ENCODE measurements at places on chromosomes 16 and 17. TPM values are rescaled to one million over a fixed set of nuclear protein-coding genes. Genes with fewer than 3 reads are reported as not detected.

DNA sequence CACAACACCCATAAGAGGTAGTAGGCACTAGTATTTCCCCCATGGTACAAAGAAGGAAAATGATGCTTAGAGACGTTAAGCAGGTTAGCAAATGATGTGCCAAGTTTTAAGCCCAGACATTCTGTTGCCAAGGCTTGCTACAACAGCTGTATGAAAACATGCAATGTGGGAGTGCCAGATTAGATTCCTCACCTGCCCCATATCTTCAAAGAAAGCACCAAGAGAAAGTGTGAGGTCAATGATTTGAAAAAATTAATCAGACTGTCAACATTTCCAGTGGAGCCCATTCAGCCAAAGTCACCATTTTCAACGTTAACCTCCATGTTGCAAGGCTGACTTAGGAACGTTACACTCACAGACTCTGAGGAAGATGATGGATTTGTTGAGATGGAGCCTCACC is 61.5 kb downstream of the PCTP start:
- no peak for DNase-seq
- H3K27ac ChIP-seq, result no peak overlapping the region
- no peaks in the 10 kb centered on the region for H3K4me1 ChIP-seq
- no peak overlapping the region for H3K4me3 ChIP-seq
- H3K36me3 ChIP-seq, result no peaks in the 10 kb centered on the region
- no peaks in the 10 kb centered on the region for H3K27me3 ChIP-seq

Gene NAGS
- 2.7 TPM for total RNA-seq

- H3K4me3 ChIP-seq, result no peak overlapping the region
- H3K27me3 ChIP-seq, result no peaks in the 10 kb centered on the region
- no peaks in the 10 kb centered on the region for H3K4me1 ChIP-seq
- H3K36me3 ChIP-seq, result no peaks in the 10 kb centered on the region
These were observed 643.5 kb downstream of the CDH11 start for GRCh38 chr16:64478252-64478906.

DNA sequence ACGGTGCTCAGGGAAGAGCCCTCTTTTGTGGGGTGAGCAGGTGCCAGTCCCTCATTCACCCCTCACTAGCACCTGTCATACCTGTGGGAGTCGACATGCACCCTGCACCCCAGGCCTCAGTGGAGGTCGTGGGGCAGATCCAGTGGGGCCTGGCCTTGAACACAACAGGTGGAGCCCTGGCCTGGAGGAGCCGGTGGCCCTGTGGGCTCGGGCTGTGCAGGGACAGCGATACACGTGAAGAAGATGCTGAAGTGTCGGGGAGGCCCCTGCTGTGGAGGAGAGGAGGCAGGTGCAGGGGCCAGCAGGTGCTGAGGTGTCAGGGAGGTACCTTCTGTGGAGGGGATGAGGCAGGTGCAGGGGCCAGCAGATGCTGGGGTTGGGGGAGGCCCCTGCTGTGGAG is 31.8 kb downstream of the ZNF750 start:
- H3K36me3 ChIP-seq, result peaks cover 7% of the 10 kb centered on the region
- H3K27ac ChIP-seq, result no peak overlapping the region
- DNase-seq, result no peak
- no peaks in the 10 kb centered on the region for H3K4me1 ChIP-seq

GRCh38 chr17:28940142-28940541 is 11.2 kb downstream of the PHF12 start:
- H3K27me3 ChIP-seq, result no peaks in the 10 kb centered on the region
- no peak overlapping the region for H3K4me3 ChIP-seq
- H3K27ac ChIP-seq, result no peak overlapping the region
- H3K36me3 ChIP-seq, result peaks cover 6% of the 10 kb centered on the region
- peaks cover 51% of the 10 kb centered on the region for H3K4me1 ChIP-seq

All from Panc1 (cell line).